ENCODE measurements at places on chromosomes 5 and 9. TPM values are rescaled to one million over a fixed set of nuclear protein-coding genes. Genes with fewer than 3 reads are reported as not detected.

The GABRP gene
- total RNA-seq = not detected

The PPP3R2 gene
- total RNA-seq = not detected

The N4BP3 gene
- total RNA-seq = 1.1 TPM

The GRM6 gene
- not detected for total RNA-seq

The ENHO gene
- not detected for total RNA-seq

The FAM78A gene
- 0.37 TPM for total RNA-seq

The CDKN2B gene
- total RNA-seq = 24.9 TPM

The PCDHA1 gene
- under 0.01 TPM for total RNA-seq

Data from uterine smooth muscle cell (primary cell).